Renal pelvis (tissue), 12 donors: ENCODE measurements at places on chromosomes 6 and 20. TPM values are rescaled to one million over a fixed set of nuclear protein-coding genes. Genes with fewer than 3 reads are reported as not detected.
A peak's percentile ranks its signal among the peaks of the same experiment; 100 is the strongest.

The PTCRA gene
- polyA plus RNA-seq, result 0.23 TPM

DNA sequence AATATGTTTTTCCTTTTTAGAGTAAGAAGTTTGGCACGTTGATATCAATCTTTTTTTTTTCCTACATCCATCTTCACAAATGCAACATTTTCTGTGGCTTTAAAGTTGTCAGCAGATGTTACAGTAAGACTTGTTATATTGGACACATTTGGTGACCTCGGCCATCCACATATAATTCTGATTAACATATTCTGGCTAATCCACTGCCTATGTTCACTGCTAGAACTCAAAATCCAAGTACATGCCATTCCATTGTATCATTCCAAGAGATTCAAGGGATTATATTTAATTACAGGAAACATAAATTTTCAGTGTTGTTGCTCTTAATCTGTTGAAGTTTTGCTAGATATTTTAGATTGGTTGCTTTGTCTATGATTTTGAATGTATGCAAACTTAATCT, 367.6 kb downstream of the TENT5A start:
- no peak for DNase-seq

GRCh38 chr6:21142741-21143140, 450.8 kb upstream of the SOX4 start:
- peak; percentile 51 for DNase-seq

DNA sequence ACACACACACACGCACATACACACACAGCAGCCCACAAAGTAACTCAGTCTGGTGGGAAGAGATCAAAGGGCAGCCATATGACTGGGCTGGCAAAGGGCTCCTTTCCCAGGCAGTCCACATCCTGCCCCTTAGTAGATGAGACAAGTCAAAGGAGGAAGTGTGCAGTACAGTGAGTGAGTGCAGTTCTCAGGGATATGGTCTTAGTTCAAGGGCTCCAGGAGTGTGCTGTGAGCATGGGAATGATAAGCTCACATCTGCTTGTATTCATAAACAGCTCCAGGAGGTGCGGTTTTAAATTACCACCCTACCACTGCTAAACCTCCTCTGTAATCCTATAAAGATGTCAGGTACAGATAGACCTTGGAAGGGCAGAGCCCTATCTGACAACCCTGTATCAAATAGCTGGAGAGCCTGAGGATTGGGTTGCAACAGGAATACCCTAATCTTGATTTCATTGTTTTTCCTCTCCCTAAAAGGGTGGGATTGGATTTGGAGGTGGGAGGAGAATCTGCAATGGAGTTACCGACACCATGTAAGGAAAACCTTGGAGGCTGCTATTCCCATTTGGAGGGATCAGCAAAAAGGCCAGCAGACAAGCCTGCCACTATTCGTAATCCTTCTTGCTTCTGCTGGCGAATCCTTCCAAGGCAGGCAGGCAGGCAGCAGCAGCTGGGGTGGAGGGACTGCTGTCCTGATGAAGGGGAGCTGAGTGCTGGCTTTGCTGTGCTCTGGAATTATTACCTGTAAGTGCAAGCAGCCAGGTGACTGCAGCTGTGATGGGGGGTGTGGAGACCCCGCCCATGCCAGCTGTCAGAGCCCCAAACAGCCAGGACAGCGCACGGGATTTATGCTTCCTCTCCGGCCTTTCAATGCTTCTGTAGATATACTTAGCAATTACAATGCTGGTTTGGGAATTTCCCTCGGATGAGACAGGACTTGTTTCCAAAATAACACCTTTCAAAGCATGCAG, 342.7 kb downstream of the PRL start:
- DNase-seq, result no peak
